ENCODE measurements at places on chromosomes 11 and 22. TPM values are rescaled to one million over a fixed set of nuclear protein-coding genes. Genes with fewer than 3 reads are reported as not detected.
A peak's percentile ranks its signal among the peaks of the same experiment; 100 is the strongest.

DNA sequence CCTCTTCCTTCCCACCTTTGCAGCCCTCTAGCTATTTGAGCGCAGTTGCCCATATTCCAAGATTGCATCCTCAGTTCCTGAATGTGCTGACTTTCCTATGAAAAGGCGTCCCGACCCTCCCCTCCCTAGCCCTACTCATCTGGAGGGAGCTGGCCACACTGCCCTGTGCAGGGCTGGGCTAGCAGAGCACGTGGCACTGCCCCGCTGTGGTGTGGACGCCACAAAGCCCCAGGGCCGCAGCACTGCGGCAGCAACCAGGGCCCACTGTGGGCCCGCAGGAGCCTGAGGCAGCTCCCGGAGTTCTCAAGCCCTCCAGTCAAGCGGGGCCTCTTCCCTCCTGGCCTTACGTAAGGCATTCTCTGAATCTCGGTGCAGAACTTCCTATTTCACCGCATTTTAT lies 27.6 kb downstream of the B3GAT1 start:
- no peak for DNase-seq

DNA sequence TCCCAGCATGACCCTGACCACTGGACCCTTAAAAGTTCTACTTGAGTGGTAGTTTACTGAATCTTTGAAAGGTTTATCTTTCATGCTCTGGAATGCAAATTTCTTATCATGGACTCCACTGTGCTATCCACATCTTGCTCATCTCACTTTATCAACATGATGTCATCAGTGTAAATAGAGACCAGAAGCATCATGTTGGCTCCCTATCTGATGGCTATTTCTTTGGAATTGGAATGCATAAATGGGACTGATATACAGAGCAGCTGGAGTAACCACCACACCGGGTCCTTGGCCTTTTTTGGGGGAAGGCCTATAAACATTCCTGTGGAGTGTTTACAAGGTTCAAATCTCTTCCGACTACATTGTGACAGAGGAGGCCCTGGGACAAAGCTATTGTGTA lies 74.1 kb upstream of the CEP126 start:
- no peak for DNase-seq

The OR2AT4 gene
- not detected for total RNA-seq

GRCh38 chr11:134410766-134411165 lies 1.3 kb downstream of the B3GAT1 start:
- DNase-seq: no peak

GRCh38 chr11:122085264-122085663 lies 30.8 kb downstream of the BLID start:
- DNase-seq: no peak

- no peak for DNase-seq
Observed at GRCh38 chr22:38798496-38798895, 4.6 kb upstream of the DNAL4 start.

The HEPACAM gene
- 27.2 TPM for total RNA-seq

DNA sequence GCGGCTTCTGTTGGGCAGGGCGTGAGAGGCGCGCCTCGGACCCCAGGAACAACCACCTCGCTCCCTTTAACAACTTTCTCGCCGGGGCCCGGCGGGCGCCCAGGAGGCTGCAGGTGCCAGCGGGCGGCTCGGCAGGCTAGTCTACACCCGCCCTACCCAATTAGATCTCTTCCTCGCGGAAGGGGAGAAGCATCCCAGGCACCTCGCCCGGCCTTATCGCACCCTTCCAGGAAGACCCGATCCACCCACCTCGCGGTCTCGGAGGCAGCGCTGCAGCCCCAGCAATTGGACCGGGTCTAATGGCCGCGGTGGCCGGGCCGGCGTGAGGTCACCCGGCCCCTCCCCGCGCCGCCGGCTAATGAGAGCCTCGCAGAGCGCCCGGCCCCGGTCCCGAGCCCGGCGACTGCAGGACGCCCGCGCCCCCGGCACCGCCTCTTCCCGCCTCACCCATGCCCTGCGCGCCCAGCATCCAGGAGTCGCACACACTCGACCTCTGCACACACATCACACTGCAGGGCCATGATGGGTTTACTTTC lies at the start of gene PLAAT3:
TSS of gene PLAAT3 (minus strand) at position 298 of the 536 bp plus-strand sequence. CDS start 419 bp downstream, outside the sequence.
- DNase-seq: peak; percentile 94

DNA sequence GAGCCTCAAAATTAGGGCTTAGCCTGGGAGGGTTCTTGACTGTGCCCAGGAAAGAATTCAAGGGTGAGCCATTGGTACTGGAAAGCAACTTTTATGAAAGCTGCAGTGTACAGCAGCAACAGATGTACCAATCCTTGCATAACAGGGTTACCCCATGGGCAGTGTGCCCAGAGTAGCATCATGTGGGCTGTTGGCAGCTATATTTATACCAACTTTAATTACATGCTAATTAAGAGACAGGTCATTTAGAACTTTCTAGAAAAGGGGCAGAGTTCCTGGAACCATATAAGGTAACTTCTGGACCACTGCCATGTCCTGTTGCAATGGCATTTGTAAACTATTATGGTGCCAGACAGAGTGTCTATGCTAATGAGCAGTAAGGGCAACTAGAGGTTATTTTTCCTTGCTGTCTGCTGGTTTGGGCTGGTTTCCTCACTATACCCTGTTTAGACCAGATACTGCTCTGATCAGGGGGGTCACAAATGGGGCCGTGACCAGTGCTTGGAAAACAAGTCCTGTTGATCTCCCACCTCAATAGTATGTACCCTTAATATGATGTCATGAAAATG lies 1120.5 kb upstream of the RAG2 start:
- no peak for DNase-seq

GRCh38 chr22:31585161-31585859 lies 76.7 kb downstream of the PISD start:
- DNase-seq: no peak

DNA sequence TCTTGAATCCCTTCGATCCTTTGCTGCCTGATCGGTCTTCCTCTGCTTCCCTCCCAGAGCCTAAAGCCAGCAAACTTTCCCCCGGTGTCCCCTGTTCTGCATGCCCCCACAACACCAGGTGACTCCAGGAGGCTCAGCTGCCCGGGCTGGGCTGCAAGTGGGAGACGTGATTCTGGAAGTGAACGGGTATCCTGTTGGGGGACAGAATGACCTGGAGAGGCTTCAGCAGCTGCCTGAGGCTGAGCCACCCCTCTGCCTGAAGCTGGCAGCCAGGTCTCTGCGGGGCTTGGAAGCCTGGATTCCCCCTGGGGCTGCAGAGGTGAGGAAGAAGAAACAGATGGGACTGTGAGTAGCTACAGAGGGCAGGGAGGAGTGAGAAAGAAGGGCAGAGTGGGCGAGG lies 3.6 kb downstream of the NHERF4 start:
- DNase-seq: no peak

DNA sequence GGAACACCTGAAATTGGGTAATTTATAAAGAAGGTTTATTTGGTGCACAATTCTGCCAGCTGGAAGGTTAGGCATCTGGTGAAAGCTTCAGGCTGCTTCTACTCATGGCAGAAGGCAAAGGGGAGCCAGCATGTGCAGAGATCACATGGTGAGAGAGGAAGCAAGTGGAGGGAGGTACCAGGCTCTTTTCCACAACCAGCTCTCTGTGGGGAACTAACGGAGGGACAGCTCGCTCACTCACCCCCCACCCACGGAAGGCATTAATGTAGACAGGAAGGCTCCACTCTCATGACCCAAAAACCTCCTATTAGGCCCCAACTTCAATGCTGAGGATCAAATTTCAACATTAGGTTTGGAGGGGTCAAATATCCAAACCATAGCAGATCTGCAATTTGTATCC lies 75.6 kb upstream of the ARHGAP32 start:
- DNase-seq: no peak

DNA sequence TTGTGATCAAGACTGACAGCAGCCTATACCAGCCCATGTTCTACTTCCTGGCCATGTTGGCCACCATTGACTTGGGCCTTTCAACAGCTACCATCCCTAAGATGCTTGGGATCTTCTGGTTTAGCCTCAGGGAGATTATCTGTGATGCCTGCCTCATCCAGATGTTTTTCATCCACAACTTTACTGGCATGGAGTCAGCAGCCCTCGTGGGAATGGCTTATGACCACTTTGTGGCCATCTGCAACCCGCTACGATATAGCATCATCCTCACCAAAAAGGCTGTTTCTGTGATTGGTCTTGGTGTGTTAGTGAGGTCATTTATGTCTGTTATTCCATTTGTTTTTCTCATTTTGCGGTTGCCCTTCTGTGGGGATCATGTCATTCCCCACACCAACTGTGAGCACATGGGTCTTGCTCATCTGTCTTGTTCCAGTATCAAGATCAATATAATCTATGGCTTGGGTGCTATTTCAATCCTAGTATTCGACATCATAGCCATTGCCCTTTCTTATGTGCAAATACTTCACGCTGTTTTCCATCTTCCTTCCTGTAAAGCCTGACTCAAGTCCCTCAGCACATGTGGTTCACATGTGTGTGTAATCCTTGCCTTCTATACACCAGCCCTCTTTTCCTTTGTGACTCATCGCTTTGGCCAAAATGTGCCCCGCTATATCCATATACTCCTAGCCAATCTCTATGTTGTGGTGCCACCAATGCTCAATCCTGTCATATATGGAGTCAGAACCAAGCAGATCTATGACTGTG lies 23.6 kb downstream of the OR52E1 start:
- DNase-seq: no peak

The CHRDL2 gene
- total RNA-seq: 8.8 TPM

The MAPK12 gene
- total RNA-seq: 5.0 TPM

DNA sequence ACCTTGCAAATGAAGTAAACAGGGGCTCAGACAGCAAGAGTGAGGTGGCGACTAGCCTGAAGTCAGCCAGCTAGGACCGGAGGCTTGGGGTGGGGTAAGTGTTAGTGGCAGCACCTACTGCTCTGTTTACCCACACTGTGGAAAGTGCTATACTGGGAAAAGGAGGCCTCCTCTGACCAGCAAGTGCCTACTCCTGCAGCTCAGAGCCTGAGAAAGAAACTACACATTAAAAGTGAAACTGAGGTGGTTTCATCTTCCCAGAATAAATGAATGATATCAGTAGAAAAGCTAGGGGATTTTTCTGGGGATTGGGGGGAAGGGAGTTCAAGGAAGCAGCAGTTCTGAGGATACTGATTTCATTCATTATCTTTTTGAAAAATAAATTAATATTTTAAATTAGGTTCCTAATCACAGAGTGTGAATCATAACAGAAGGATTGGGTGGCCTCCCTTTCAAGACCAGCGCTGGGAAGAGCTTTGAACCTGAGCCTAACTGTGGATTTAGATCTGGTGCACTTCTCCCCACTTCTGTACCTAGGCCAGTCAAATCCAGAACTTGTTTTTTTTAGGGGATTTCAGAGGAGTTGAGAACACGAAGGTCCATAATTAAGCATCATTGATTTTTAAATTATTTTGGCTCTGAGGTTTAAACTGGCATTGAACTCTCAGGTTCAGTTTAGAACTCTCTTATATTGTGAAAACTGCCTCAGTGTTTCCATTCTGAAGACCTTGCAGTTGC lies 48.1 kb upstream of the GRAMD1B start:
- no peak for DNase-seq

- DNase-seq: no peak
Observed at GRCh38 chr11:117946156-117946841, 17.1 kb upstream of the TMPRSS13 start.

GRCh38 chr22:29306835-29307595 lies 565 bp downstream of the GAS2L1 start:
- DNase-seq: peak; percentile 85

DNA sequence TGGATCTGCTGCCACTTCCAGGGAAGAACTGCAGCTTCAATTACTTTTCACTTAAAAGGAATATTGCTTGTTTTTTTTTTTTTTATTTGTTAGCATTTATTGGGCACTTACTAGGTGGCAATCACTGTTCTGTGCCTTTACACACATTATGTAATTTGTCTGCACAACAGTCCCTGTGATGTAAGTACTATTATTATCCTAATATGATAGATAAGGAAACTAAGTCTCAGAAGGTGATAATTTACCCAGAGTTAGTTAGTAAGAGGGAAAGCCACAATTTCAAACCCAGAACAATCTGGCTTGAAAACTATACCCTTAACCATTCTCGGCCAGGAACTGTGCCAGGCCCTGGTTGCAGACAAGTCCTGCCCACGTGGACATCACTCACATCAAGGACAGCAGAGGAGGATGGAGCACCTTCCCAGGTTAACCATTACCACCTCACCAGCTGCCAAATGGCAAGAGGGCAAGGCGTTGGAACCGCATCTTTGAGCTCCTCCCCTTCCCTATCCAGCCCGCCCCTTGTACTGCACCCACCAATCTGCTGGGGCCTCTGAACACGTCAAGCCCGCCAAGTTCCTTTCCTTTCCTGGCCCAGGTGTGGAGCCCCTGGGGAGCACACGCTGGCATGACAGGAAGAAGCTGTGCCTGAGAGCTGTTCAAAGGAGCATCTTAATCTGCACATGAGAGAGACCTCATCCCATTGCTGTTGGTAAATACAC lies 78.4 kb downstream of the NAV2 start:
- peak; percentile 90 for DNase-seq

The EFCAB6 gene
- total RNA-seq: 0.45 TPM

DNA sequence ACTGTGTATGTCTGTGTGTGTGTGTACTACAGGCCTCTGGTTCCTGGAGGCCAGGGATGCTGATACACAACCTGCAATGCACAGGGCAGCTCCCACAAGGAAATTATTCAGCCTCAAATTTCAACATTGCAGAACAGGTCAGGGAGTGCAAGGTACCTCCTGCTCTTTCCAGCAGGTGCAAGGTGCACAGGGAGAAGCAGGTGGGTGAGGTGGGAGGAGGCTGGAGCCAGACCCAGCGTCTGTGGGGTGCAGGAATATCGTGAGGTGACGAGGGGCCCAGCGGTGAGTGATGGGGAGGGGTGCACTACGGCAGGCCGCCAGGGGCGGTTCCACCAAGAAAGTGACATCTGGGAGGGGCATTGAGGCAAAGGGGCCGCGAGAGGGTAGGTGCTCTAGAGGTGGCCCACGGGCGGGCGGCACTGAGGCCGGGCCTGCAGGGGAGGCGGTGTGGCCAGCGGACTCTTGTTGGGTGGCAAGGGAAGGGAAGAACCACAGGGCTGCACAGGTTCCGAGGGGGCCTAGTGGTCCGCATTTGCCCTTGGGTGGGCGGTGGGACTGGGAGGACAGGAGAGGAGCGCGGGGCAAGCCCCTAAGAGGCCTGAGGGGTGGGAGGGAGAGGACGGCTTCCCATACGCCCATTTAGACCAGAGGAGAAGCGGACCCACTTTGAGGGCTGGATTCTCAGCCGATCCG lies 21.6 kb downstream of the DGCR6L start:
- no peak for DNase-seq

GRCh38 chr22:20016734-20017621 lies at the start of gene ARVCF:
ARVCF (minus strand) TSS chr22:20016823; CDS start chr22:19990794, 26,029 bp downstream.
- peak; percentile 96 for DNase-seq

- no peak for DNase-seq
Observed at GRCh38 chr22:22528780-22529179, 8.7 kb upstream of the ZNF280A start.

The POGLUT3 gene
- total RNA-seq: 7.2 TPM

DNA sequence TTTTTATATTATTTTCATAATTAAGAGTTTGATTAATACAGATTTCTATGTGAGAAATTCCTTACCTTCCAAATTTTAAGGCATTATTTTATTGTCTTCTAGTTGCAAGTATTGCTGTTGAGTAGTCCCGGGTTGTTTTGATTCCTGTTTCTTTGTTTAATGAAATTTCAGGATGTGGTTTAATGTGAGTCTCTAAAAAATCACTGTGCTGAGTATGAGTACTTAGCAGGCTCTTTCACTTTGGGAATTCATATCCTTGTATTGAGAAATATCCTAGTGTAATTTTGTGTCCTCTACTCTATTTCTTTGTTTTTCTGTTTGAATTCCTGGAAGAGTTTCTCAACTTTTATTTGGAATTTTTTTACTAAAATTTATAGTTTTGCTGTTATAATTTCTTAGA lies 113.2 kb downstream of the TMEM135 start:
- no peak for DNase-seq

The TECTA gene
- total RNA-seq: 0.35 TPM
